Activated CD4-positive, alpha-beta memory T cell treated with anti-CD3 and anti-CD28 coated beads, Interleukin-2, amount 10 ng/mL, durations not matched to agents 7 days and 5 days (primary cell): ENCODE measurements at places on chromosomes 11 and 22.

GRCh38 chr11:45852018-45852711 is 4.9 kb downstream of the CRY2 start:
- no peak for DNase-seq

DNA sequence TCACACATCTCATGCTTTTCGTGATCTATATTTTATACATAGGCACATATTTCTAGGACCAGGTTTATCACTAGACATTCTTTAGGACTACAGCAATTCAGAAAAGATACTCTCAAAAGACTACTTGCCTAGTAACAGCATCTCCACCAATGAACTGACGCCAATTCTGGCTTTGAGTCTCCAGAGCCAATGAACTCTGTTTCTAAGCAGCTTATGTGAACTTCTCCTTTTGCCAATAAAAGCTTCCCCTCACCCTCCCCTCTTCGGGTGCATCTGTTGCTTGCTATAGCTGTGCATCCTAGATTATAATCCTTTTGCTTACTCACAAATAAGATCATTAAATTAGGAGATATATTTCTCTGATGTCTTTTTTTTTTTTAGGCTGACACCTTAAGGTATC is 11.4 kb upstream of the ANKK1 start:
- no peak for DNase-seq

DNA sequence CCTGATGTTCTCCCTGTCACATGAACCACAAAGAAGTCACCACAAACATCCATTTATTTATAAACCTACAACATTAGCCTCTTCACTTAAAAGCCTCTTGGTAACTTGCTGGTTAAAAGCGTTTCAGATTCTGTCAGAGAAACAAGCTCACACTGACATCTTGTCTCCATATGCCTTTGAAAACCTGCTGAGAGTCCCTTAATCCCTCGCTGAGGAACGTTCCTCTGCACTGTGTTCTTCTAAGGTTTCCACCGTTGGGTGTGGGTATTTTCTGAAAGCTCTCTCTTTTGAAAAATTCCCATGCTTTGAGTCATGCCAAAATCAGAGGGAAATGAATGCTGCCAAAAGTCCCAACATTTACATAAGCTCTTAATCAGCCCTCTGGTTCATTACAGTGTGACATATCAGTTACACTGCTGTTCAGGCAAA is 149.8 kb downstream of the CCDC34 start:
- DNase-seq: no peak

DNA sequence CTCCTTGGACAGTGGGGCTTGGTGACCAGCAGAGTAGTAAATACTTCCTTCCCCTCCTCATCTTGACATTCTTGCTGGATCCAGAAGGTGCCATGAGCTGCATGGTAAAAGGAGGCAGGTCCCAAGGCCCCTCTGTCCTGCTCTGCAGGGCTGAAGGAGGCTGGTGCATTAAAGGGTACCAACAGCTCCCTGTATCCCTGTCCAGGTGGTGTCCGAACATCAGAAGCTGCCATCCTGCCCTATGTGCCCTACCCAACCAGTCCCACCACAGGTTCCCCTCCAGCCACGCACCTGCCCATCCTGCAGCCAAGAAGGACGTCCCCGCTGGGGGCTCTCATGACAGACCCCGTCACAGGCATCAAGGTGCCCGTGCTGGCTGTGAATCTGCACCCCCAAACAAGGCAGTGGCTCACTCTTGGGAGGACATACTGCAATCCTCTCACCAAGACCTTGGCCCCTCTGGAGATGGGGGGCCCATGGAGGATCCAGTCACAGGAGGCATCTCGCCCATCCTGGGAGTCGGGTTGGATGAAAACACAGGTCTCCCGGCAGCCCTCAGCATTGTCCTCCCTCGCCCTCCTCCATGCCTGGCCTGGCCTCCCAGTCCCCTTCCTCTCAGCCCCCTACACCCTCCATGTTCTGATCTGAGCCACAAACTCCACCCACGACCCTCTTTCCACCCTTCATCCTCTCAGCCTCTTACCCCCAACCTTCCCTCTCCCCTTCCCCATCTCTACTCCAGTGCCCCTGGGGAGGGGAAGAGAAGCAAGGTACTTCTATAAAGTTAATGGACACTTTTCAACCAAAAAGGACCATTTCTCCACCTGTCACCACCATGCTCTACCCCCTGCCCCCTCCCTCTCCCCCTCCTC is 55.1 kb downstream of the BTG4 start:
- no peak for DNase-seq
